NCI-H187 treated with DMSO at 0.1 percent for 48 hours (cell line): ENCODE measurements at places on chromosomes 2 and 18.

- no peak for DNase-seq
These were observed 70.5 kb downstream of the SMAD4 start for GRCh38 chr18:51100385-51101120.

DNA sequence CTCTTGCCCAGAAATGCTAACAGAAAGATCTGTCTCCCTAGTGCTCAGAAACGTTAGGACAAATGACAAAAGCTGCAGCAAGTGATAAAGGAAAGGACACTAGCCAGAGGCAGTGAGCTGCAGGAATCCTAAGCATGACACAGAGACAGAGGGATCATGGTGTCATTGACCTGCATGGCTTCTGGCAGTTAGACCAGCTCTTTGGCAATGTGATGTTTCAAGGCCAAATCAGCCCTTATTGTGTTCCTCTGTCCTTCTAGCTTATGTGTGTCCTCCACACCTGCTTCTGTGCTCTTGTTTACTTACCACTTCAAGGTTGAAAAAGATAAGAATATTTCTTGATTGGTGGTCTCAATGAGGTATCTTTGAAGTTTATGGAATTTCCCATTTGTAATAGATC lies 120.8 kb downstream of the RHBDD1 start:
- DNase-seq, result no peak

DNA sequence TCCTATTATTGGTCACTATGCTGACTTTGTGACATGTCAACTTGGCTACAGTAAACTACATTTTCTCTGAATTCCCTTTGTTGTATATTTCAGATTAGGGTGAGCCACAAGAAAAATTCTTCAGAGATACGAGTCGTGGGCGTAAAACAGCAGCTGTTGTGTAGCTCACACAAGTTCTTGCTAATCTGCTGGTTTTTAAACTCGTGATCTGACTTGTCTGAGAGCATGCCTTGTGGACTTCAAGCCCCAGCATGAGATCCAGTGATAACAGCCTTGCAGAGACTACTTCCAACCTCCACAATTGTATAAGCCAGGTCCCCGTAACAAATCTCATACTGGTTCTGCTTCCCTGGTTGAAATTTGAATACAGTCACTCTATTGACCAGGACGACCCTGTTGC lies 259.8 kb upstream of the LYPD1 start:
- DNase-seq, result no peak

DNA sequence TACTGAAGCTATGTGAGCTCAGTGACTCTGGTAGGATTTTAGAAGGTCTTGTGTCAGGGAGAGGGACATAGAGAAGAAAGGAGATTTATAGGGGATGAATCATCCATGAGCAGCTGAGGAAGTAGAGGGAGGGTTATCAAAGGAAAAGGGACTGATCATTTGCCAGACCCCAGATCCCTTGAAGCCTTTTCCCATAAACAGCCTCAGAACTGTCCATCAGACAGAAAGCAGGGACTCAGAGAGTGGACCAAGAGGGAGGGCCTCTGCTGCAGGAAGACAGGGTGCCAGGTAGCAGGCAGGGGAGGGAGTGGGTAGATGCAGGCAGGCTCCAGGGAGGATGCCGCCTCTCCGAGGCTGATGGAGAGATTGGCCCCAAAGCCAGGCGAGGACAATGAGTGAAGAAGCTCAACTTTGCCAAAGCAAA lies 133.9 kb downstream of the TNS1 start:
- no peak for DNase-seq

DNA sequence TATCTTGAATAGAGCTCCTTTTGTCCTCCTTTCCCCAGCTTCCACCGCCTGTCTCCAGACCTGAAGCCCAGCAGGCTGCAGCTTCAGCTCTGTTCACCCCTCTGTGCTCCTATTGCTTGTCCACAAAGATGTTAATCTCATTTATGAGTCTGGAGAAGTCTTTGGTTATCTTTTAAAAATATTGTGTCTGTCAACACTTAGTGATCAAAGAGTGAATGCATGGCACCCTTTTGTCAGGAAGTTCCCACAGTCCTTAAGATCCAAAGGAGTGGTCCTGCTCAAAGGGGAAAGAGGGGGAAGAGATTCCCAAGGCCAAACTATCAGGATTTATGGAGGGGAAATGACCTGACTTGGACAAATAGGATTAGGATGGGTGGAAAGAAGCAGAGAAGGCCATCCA lies 118.9 kb downstream of the ACAA2 start:
- DNase-seq, result no peak

- no peak for DNase-seq
These were observed 90.9 kb upstream of the KLF7 start for GRCh38 chr2:207256476-207257207.

GRCh38 chr2:231597014-231597611 lies 4.4 kb downstream of the TEX44 start:
- no peak for DNase-seq

GRCh38 chr2:86790134-86790675 lies 508 bp downstream of the CD8A start:
- DNase-seq, result no peak

DNA sequence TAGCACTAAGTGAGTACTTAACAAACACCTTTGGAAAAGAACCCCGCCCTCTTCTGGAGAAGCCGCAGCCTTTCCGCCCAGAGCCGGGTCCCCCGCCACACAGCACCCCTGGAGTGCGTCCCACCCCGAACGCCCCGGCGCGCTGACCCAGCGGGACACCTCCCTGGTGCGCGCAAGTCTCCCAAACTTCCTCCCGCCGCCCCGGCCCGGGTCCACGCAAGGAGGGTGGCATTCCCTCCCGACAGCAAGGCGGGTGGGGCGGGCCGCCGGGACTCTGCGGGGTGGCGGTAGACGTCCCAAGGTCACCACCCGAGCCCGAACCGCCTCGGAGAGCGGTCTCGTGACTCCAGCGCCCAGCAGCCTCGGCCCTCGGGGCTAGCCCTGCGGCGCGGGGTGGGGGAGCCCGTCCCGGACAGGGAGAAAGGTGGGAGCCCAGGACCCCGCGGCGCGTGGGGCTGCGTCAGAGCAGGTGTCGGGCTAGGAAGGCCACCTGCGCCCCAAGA lies 598 bp downstream of the CCDC93 start:
- no peak for DNase-seq

- DNase-seq, result no peak
These were observed 40.1 kb downstream of the RASGRP3 start for GRCh38 chr2:33516456-33516995.

GRCh38 chr2:231411237-231411636 lies 15.7 kb downstream of the B3GNT7 start:
- no peak for DNase-seq

- DNase-seq, result no peak
These were observed 135.5 kb upstream of the RMP24 start for GRCh38 chr18:35836932-35837331.

GRCh38 chr18:23003289-23003688 lies 70.2 kb downstream of the RBBP8 start:
- no peak for DNase-seq

DNA sequence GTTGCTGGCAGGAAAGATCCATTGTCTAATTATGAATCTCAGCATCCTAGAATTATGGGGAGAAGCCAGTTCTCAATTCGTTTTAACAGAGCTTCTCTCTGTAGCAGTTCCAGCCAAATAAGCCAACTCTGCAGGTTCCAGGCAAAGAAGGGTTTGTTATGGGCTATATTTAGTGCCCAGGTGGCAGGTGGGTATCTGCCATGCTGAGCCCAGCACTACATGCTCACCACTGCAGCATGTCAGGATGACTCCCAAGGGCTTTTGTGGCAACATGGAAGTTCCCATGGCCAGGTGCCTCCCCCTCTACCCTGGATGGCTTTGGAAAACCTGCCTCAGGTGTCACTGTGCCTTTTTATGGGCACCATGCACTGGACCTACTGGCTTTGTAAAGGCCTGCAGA lies 137.7 kb upstream of the MSH6 start:
- no peak for DNase-seq

GRCh38 chr2:156947261-156947660 lies 310.2 kb upstream of the GALNT5 start:
- no peak for DNase-seq

GRCh38 chr2:112906276-112906675 lies 4.7 kb upstream of the IL37 start:
- DNase-seq, result no peak

- no peak for DNase-seq
These were observed 33.5 kb upstream of the GNAL start for GRCh38 chr18:11655606-11655932.

GRCh38 chr18:79384151-79384807 lies 11.5 kb upstream of the NFATC1 start:
- DNase-seq, result no peak

- DNase-seq, result no peak
These were observed 57.1 kb downstream of the ZFP36L2 start for GRCh38 chr2:43169099-43169945.

DNA sequence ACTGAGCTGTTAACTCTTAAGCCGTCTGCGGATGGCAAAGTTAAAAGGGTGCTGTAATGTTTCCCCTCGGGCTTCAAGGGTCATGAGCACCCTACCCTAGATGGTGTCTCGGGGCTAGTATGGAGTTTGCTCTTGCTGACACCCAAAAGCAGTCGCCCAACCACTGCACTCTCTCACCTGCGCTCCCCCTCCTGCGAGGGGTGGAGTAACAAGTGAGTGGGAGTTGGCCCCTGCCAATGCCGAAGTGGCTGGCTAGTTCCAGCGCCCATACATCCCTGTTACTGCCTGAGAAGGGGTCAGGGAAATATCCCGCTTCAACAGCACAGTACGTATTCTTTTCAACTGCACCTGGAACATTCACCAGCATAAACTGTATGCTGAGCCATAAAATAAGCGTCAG lies 47.5 kb downstream of the FAM117B start:
- no peak for DNase-seq

GRCh38 chr18:51955136-51955535 lies 384.9 kb upstream of the DCC start:
- DNase-seq, result no peak

- no peak for DNase-seq
These were observed 28.5 kb upstream of the MARCHF7 start for GRCh38 chr2:159683817-159684216.

- DNase-seq, result no peak
These were observed 733.7 kb upstream of the POU3F3 start for GRCh38 chr2:104120171-104120570.

DNA sequence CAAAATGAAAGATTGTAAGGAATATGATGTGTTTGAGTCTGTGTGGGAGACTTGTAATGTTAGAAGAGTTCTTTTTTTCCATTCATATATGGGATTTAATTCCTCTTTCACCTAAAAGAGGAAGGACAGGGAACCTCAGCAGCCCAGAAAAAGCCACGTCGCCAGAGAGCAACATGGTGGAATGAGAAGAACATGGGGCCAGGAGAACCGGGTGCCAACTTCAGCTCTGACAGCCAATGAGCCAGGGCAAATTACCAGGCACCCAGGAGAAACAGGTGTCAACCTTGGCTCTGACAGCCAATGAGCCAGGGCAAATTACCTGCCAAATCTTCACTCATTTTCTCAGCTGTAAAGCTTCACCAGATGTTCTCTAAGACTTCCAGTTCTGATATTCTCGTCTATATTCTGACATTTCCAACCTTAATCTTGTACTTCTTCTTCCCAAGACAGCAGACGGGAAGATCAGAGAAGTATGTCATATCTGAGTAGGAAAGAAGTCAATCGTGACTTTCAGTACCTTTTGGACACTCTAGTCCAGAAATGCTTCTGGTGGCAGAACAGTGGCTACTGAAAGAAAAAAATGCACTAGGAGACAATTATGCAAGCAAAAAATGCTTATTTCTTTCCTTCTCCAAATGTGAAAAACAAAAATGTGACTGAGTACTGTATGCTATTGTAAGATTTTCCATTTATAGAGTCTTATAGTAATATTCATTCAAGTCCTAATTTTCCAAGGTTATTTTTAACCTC lies 79.2 kb upstream of the COL5A2 start:
- no peak for DNase-seq

DNA sequence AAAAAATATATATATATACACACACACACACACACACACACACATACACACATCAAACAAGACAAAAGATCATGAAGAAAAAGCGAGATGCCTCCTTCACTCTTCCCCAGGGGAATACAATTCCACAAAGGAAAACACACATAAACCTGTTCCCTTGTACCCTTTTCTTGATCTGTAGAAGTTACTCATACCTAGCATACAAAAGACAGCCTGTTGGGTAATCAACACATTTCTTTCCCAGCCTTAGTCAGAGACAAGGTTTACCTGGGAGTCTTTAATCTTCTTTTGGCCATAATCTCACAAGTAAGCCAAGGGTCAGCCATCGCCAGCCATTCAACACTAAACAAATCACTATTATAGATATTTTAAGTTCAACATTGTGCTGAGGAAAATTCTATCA lies 407.0 kb downstream of the SUCLG1 start:
- DNase-seq, result no peak

DNA sequence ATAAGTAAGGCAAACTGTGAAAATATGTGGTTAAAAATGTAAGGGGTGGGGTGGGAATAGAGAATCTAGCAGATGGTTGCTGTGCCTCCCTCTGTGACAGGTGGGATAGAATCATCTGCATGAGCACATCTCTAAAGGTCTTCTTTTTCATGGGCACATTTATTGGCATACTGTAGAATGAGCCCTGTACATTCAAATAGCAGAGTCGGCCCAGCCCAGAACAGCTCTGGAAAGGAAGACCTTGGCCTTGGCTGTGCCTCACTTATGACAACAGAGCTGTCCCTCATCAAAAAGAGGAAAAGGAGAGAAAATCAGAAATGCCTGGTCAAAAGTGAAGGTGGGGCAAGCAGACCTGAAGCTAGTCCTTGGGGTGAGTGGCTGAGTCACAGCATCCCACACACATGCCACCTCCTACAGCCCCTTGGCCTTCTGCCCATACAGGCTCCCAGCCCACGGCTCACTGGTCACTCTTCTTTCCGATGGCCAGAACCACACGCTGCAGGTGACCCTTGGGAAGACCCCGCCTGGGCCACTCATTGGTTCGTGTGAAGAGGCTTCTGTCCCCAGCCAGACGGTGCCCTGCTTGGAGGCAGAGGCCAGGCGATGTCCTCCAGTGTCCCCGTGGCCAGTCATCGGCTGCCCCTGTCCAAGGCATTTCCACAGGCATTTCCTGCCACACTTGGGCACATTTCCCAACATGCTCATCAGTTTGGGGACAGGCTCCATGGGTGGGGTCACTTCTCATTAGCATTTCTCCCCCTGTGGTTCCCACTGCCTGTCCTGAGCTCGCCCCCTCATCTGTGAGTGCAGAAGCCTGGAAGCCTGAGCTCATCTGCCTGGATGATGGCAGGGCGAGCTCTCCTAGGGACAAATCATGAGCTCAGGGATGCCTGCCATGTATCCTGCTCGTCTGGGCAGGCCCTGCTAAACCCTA lies 113.6 kb downstream of the MCFD2 start:
- DNase-seq, result no peak

DNA sequence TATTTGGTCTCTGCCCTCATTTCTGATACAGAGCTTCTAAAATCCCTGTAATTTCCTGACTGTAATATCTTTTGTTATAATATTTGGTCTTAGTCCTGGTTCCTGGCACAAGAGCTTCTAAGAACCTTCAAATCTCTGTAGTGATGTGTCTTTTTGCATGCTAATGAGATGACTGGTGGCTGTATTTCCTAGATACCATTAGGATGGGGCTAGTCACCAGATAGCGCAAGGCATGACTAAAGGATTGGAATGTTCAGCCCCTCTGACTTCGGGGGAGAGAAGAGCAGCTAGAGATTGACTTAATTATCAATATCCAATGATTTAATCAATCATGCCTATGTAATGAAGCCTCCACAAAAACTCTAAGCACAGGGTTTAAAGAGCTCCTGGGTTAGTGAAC lies 620.8 kb upstream of the ACVR2A start:
- no peak for DNase-seq

GRCh38 chr2:233349005-233349998 lies 5.0 kb upstream of the DGKD start:
- DNase-seq, result no peak

- no peak for DNase-seq
These were observed 72.9 kb downstream of the PRKCE start for GRCh38 chr2:45724335-45724734.

GRCh38 chr2:133378928-133379549 lies 189.2 kb downstream of the NCKAP5 start:
- DNase-seq, result no peak
